Smooth muscle cell of the coronary artery (primary cell): ENCODE measurements at places on chromosomes 6 and 20. TPM values are rescaled to one million over a fixed set of nuclear protein-coding genes. Genes with fewer than 3 reads are reported as not detected.

Gene GABRR2
- 0.23 and 0.35 TPM in 2 replicates for total RNA-seq

Gene HECA
- 11.3 and 27.1 TPM in 2 replicates for total RNA-seq

Gene BEND6
- 5.6 and 6.1 TPM in 2 replicates for total RNA-seq

Gene FAM83C
- total RNA-seq, result not detected in 2 replicates

Gene MROH8
- total RNA-seq, result 0.35 and 1.1 TPM in 2 replicates

Gene MEP1A
- not detected in 2 replicates for total RNA-seq

Gene OXT
- not detected in 2 replicates for total RNA-seq

Gene COL11A2
- total RNA-seq, result 0.08 and 0.12 TPM in 2 replicates

Gene GPR63
- total RNA-seq, result 0.08 and 0.23 TPM in 2 replicates
